ENCODE measurements at places on chromosomes 3 and 15.

- no peak for DNase-seq
These were observed 57.7 kb downstream of the SUCNR1 start for GRCh38 chr3:151931171-151931570.

GRCh38 chr3:24678421-24678865 is 183.8 kb upstream of the THRB start:
- DNase-seq: no peak

- DNase-seq: no peak
These were observed 77.3 kb downstream of the RORA start for GRCh38 chr15:61151791-61152190.

GRCh38 chr15:69723404-69724096 is 270.9 kb downstream of the RPLP1 start:
- DNase-seq: no peak

GRCh38 chr3:53675022-53675697 is 171.1 kb downstream of the CHDH start:
- no peak for DNase-seq

DNA sequence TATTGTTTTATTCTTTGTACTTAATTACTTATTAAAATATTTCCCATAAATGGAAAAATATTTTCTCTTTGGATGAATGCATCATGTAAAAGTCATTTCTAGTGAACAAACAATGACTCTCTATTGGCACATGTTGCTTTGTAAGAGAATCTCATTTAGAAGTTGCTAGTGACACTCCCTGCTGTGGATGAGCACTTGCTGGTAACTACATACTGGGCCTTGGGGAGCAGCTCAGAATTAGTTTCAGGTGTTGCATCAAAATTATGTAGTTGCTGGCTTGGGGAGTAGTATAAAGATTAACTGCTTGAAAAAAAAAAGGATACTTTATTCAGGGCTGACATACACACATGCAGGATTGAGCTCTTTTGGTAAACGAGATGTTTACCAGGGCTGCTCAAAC is 80.3 kb upstream of the KCNAB1 start:
- DNase-seq: no peak

GRCh38 chr3:139302084-139302800 is 41.6 kb upstream of the MRPS22 start:
- DNase-seq: no peak

DNA sequence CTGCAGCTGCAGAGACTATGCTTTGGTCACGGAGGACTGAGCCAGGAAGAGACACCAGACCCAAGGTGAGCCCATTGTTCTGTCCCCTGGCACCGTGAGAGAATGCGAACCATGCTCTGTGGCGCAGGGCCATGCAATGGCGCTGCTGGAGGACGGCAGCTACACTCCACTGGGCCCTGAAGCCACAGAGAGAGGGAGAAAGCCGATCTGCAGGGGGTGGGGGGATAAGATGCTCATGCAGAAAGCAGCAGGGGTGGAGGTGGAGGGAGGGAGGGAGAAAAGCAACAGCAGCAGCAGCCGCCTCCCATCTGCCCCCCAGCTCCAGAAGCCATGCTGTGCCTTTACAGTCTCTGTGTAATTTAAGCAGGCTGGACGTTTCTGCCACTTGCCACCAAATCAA is 5.3 kb downstream of the BDH1 start:
- DNase-seq: no peak

GRCh38 chr3:171018156-171018935 is 8.2 kb downstream of the SLC2A2 start:
- DNase-seq: no peak
